Muscle of back (tissue), 13 donors: ENCODE measurements at places on chromosomes 11 and 22.

- DNase-seq: no peak
These were observed 29.2 kb downstream of the SC5D start for GRCh38 chr11:121321614-121322243.

- DNase-seq: no peak
These were observed 31.1 kb upstream of the RDX start for GRCh38 chr11:110327508-110327907.

- no peak for DNase-seq
These were observed 21.7 kb downstream of the CCDC81 start for GRCh38 chr11:86396396-86396795.

DNA sequence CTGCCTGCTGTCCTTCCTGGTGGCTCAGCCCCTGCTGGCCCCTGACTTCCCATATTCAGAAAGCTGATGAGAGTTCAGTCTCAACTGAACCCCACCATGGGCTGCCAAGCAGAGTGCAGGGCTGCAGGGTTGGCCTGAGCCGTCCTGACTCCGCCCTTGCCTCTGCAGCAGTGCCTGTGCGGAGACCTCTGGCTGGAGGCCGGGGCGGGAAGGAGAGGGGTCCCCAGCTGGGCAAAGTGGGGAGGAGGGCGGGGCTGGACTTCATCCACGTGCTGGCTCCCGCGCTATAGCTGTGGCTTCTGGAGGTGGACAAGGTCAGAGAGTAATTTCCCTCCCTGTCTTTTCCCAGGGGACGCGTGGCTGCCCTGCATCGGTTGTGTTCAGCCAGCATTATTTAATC lies 13.6 kb downstream of the GLB1L3 start:
- peak; percentile 59 for DNase-seq

- DNase-seq: no peak
These were observed 7.8 kb downstream of the BCR start for GRCh38 chr22:23187871-23188700.

DNA sequence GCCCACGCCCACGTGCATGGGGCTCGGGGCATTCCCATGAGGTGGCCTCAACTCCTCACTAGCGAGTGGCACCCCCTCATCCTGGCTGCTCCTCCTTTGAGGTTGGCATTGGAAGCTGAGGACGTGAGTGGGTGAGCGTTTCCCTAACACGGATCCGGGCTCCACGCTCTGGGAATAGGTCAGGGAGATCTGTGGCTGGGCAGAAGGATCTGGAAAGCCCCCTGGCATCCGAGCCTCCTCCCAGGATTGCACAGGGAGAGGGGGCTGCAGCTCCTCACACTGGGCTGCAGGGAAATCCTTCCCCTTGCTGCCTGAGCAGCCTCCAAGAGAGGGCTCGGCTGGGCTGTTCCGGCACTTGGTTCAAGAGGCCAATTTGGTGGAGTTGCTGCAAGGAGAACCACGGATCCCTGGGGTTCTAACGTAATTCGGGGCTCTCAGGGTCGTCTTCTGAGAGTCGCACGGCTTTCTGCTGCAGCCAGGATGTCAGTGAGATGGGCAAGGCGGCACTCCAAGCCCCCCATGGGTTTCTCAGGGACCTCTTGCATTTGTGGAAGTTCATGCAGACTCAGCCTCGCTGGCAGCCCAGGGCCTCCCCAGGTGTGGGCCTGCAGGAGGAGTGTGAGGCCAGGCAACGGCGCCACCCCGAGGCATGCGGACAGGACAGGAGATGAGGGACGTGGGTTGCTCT lies 1119.0 kb downstream of the BRD1 start:
- no peak for DNase-seq

DNA sequence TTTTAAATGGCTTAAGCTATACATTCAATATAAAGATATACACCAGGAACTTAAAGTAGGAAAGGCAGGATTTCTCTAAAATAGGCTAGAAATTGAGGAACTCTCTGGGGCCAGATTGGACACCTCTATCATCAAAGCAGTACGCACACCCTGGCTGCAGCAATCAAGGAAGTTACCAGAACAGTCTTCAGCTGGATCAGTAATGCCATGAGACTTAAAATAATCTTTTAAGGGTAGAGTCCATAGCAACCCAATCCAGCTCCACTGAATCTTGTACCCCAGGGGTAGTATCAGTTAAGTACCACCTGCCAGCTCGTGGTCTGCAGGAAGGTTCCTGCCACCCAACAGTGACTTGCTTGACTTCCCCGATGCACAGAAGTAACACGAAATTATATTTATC lies 3.0 kb downstream of the RDX start:
- no peak for DNase-seq

DNA sequence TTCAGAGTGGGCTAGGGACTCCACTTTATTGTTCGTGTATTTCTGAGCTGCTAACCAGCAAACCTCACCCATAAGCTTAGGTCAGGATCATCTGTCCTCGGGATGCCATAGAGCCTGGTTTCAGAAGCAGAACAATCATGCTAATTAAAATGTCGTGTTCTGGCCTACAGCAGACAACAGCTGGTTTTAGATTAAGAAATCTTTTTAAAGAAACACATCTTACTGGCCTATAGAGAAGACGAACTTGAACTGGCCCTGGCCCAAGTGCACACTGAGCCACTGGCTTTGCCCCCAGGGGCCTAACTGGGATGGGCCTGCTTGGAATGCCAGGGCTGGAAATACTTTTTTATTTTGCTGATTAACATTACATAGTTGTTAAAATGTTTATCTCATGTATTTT lies 63.2 kb downstream of the ALX4 start:
- DNase-seq: peak; percentile 33

- DNase-seq: no peak
These were observed 775.4 kb downstream of the LUZP2 start for GRCh38 chr11:25272214-25272613.
